Activated naive CD8-positive, alpha-beta T cell treated with anti-CD3 and anti-CD28 coated beads, Interleukin-2, amount 50 U/mL, for 24 hours (primary cell): ENCODE measurements at places on chromosomes 1 and 21.
A peak's percentile ranks its signal among the peaks of the same experiment; 100 is the strongest.

- no peak for DNase-seq
Measured at GRCh38 chr1:206883160-206883559, 14.1 kb upstream of the IL24 start.

DNA sequence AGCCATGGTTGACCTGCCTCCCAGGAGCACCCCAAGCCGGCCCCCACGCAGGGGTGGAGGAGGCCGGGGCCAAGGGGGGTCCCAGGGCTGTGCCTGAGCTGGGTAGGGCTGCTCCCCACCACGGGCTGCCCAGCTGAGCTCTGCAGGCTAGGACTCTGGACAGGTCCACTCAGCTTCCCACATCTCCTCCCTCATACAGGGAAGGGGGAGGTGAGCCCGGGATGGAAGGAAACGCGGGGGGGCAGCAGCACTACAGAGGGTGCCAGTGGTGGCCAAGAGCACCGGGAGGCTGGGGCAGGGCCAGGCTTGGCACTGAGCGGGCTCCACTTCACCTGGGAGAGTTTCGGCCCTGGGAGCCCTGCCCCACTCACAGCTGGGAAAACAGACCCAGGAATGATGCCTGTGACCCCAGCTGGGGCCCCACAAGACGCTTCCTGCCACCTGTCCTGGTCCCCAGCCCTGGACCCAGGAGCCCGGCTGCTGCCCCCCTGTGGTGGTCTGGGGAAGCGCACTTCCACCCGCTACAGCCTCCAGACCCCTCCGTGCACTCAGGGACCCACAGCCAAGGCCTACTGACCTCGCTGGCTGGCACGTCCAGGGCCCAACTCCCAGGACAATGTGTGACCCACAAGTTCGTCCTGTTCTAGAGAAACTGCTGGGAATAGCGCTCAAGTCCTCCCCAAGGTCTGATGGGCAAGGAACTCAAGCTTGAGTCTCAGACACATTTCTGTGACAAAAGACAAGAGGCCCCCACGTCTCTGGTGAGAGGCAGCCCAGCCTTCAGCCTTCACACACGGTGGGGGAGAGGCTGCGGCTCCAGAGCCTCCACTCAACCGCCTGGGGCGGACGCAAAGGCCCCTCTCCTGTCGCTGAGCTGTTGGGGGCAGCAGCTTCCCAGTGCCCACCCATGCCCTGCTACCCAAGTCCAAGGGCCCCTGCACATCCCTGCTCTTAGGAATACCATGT is 3.0 kb downstream of the AURKAIP1 start:
- peak; percentile 90 for DNase-seq

DNA sequence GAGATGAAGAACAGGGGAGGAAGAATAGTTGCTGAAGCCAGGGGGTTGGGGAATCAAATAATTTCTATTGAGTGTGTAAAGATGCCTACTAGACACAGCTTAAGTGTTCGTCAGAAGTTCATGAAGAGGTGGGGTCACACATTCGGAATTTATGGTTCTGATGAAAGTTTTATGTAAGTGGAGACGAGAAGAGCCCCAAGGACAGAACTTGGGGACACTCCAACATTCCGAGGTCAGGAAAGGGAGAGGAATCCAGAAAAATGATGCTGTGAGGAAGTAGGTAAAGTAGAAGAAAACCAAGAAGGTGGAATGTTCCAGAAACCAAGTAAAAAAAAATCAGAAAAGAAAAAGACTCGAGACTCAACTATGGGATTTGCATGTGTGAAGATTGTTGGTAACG is 272.5 kb downstream of the SIPA1L2 start:
- DNase-seq, result no peak

DNA sequence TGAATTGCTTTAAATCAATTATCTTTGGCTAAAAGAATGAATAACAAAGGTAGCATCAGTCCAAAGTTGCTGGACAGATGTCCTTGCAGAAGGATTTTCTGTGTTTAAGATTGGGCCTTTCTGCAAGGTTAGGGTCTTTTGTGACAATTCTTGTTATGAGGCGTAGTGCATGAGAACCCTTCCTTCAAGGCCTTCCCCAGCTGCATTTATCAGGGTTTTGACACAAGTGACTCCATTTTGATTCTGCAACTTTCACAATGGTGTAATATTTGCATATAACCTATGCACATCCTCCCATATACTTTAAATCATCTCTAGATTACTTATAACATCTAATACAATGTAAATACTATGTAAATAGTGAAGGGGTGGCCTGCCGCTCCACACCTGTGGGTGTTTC is 1.1 kb upstream of the SETD4 start:
- DNase-seq, result no peak

- no peak for DNase-seq
Measured at GRCh38 chr1:110680036-110680735, 5.4 kb upstream of the KCNA3 start.

GRCh38 chr1:152145769-152146168 is 13.3 kb downstream of the RPTN start:
- no peak for DNase-seq

- no peak for DNase-seq
Measured at GRCh38 chr1:86352086-86352485, 44.0 kb downstream of the ODF2L start.

DNA sequence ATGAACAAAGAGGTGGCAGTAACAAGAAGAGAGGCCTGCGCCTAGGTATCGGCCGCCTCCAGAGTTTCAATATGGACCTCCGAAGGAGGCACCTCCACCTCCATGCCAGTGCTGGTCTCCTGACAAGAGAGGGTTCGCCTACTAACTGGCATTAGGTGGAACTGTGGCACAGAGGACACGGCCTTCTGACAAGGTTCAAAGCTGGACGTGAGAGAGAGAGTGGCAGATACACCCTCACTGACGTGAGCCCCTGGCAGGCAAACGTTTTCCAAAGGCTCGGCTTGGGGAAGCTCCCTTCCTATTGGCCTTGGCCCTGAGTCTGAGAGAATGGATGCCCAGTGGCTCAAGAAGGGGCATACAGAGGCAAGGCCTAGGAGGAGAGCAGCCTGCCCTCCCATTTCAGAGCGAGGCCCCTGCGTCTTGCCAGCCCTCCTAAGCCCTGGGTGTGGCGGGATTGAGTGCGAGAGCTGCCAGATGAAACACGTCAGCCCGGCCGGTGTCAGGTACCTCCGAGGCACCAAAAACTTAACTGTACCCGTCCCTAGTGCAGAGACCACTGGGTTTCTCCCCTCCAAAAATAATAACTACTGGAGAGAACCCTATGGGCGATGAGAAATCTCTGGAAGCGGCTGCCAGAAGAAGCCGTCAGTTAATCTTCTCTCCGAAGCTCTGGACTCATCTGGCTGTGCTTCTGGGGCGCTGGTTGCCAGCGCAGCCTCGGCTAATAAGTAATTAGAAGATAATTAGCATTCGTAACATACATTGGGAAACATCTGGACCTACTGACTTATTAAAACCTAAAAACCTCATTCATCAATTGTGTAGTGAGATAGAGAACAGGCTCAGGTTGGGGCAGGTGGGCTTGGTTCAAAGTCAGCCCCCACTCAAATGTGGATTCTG is 283.6 kb downstream of the NPHP4 start:
- DNase-seq, result no peak

- no peak for DNase-seq
Measured at GRCh38 chr1:8382051-8382505, 64.2 kb downstream of the SLC45A1 start.

DNA sequence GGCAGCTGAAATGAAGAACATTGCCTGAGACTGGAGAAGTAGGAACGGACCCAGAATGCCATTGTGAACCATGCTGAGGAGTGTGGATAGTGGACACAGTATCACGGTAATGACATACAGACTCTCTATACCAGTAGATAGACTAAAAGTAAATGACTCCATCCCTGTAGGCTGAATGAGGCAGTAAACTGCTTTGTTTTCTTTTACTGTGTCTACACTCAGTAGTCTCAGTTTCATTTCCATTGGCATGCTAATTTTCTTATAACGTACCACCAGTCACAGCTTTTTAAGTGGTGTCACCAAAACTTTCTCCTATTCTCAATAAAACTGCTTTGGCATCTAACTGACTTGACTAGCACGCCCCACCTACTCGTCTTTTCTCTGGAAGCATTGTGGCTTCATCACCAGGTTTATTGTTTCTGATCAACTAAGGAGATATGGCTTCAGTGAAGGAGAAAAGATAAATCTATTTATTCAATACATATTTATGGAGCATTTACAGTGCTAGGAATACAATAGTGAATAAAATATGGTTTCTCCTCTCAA is 8.4 kb upstream of the ZNF697 start:
- DNase-seq, result no peak

GRCh38 chr21:45923146-45923545 is 58.4 kb upstream of the COL6A1 start:
- peak; percentile 67 for DNase-seq

- DNase-seq, result no peak
Measured at GRCh38 chr1:63916485-63917360, 142.9 kb downstream of the ROR1 start.

GRCh38 chr1:105793536-105794146 is 1262.8 kb upstream of the PRMT6 start:
- DNase-seq, result peak; percentile 17

DNA sequence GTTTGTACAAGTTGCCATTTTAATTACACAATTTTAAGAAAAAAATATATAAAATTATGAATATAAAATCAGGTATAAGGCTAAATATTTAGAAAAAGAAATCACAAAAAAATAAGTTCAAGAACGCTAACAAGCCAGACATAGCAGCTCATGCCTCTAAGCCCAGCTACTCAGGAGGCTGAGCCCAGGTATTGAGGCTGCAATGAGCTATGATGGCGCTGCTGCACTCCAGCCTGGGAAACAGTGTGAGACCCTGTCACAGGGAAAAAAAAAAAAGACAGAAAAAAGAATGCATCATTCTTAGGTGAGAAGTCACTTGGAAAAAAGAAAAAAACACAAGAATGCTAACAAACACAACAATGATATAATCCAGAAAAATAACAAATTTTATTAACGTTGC is 112.3 kb upstream of the PRDX6 start:
- DNase-seq, result no peak
